Endothelial cell (in vitro differentiated cells): ENCODE measurements at places on chromosomes 6 and 20.

- no peak for DNase-seq
Measured at GRCh38 chr20:8780915-8781314, 288.0 kb upstream of the PLCB4 start.

GRCh38 chr6:133623621-133624020, 265.3 kb upstream of the TCF21 start:
- no peak for DNase-seq

DNA sequence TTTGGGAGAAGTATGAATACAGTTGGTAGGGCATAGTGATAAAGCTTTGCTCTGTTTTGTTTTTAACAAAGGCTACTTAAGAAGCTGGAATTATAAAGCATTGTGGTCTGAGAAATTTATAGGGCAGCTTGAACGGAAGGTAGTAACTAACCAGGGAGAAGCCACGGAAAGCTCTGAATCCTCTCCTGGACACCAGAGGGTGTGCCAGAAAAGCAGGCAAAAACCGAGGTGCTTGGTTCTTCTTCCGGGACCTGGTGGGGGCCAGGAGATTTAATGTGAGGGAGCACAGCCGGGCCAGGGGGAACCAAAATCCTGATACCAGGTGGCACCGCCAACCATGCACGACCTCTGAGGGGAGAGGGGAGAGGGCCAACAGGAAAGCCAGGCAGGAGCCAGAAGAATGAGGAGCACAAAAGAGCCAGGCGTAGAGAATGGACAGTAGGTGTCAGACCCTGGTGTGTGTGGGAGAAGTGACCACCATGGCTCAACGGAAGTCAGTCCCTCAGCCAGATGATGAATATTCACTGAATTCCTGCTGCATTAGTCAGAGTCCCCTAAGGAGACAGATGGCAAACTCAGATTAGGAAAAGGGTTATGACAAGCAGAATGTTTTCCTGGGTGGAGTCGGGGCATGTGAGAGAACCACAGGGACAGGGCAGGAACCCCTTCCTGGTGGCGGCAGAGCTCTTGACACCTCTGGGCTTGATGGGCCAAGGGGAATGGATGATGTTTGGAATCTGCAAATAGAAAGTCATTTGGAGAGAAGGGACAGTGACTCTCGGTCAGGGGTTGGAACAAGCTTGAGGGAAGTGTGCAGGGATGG, 262.3 kb downstream of the ZNF217 start:
- DNase-seq = no peak

- no peak for DNase-seq
Measured at GRCh38 chr20:31857861-31858759, 12.2 kb downstream of the DUSP15 start.

- DNase-seq = no peak
Measured at GRCh38 chr20:47985092-47985850, 200.0 kb upstream of the SULF2 start.

- no peak for DNase-seq
Measured at GRCh38 chr20:57711826-57712225, 2.0 kb upstream of the PMEPA1 start.

GRCh38 chr6:69279805-69280204, 517.0 kb downstream of the LMBRD1 start:
- no peak for DNase-seq

DNA sequence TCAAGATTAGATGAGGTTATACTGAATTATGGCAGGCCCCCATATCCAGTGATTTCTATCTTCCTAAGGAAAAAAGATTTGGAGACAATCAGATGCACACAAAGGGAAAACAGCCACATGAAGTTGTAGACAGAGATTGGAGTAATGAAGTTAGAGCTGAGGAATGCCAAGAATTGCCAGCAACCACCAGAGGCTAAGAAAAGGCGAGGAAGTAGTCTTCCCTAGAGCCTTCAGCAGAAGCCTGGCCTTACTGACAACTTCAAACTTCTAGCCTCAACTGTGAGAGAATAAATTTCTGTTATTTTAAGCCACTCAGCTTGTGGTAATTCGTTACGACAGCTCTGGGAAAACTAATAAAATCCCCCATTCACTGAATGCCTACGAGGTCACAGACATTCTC, 473.9 kb downstream of the COL12A1 start:
- no peak for DNase-seq

DNA sequence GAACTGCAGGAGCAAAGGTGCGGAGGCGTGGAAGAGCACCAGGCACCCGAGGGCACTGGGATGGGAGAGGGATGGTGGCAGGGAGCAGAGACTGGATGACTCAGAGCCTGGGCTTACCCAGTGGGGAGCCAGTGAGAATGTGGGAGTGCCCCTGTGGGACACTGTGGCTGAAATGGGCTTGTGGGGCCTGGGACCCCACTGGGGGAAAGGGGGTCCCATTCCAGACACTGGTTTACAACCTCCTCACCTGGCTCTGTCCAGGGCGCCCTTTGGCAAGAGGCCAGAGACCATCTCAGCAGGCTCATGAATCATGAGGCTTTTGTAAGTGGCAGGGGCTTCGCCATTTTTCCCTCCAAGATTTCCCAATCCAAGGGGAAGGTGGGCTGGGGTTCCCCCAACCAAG, 124.0 kb upstream of the MAFB start:
- no peak for DNase-seq

DNA sequence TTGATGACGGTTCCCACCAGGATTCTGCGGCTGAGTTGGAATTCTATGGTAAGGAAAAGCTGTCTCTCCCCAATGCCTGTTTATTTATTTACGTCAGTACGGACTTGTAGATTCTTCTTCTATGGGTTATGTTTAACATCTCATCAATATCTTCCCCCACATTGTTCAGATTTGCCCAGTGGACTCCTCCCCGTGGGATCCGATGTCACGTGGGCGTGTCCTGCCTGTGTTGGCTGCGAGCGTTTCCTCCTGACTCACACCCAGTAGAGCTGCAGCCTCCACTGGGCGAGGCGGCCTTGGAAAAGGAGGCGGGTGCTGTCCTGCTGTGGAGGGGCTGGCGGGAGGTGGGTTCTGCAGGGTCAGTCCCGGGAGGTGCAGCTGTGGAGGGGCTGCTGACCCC, 46.8 kb upstream of the SLCO4A1 start:
- DNase-seq = no peak

GRCh38 chr6:123402052-123402451, 234.7 kb downstream of the TRDN start:
- DNase-seq = no peak

DNA sequence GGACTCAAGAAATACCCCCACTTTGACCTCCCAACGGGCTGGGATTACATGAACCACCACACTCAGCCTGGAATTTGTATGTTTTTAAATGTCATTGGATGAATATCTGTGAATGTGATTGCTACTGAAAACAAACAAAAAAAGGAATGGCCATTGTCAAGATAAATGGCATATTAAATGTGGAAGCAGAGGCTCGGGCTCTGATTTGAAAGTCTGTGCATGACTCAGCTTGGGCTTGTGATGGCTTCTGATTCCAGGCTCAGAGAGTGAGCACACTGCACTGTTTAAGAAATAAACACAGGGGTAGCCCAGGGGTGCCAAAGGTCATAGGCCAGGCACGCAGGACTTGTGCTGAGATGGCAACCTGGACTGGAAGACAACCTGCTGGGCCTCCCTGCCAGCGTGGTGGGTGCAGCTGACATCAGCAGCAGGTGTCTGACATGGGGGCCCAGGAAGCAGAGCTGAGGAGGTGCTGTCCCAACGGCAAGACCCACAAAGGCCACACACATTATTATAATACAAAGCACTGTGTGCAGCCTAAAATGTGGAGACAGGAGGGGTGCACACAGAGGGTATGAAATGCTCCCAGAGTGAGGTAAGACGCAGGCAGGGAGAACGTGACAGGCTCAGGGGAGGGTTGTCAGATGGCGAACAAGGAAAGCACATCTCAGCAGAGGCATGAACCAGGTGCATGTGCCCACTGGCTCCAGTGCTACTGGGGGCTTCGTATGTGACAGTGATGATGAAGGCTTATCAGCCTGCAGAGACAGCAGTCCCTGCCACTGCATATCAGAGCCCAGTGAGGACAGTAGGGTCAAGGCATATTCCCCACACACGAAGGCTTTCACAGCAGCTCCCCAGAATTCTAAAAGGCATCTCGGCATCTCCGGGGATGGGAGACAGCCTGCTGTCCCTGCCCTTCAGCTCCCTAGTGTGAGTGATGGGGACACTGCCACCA, 169.4 kb downstream of the SYNDIG1 start:
- DNase-seq = no peak

GRCh38 chr20:15387228-15387627, 1049.8 kb upstream of the FLRT3 start:
- DNase-seq = no peak

DNA sequence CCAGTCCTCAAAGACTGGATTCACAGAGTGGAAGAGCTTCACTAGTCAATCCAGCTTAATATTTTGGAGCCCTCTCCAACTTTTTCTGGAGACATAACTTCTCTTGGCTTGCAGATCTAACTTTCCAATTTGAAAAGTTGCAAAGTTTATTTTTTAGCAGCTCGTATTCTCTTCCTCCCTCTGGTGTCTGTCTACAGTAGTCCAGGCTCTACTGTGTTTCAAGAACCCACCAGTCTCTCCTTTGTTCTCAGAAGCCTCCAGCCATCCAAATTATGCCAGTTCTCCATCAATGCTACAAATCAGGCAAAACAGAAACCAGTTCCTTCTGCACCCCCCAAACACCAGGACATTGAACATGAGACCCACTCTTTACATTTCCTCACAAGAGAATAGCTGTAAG, 376.1 kb upstream of the OPRM1 start:
- no peak for DNase-seq

DNA sequence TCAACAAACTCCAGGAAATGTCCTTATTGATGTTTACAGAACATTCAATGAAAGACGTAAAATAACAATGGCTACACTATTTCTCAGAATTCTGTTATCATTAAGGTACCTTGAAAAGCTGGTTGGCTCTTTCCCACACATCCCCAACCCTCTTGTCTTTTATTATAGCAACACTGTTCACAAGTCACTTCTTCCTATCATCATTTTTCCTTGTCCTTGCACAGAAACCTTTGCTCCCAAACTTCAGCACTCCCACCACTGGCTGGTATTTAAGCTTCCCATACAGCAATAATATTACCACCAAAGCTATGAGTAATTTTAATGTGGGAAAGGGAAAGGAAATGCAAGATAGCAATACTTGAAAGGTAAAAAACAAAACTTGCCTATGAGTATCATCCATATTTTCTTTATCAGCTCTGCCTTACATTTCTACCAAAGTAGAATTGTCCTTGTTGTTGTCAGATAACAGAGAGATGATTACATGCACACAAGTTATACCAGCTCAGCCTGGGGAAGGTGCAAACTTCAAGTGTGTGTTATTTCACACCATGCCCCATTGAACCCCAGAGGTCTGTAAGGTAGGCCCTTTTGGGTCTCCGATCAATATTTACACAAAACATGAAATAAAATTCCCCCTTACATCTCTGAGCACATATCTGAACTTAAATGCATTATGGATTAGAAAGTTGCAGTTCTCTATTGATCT, 32.2 kb downstream of the ARHGAP18 start:
- no peak for DNase-seq

DNA sequence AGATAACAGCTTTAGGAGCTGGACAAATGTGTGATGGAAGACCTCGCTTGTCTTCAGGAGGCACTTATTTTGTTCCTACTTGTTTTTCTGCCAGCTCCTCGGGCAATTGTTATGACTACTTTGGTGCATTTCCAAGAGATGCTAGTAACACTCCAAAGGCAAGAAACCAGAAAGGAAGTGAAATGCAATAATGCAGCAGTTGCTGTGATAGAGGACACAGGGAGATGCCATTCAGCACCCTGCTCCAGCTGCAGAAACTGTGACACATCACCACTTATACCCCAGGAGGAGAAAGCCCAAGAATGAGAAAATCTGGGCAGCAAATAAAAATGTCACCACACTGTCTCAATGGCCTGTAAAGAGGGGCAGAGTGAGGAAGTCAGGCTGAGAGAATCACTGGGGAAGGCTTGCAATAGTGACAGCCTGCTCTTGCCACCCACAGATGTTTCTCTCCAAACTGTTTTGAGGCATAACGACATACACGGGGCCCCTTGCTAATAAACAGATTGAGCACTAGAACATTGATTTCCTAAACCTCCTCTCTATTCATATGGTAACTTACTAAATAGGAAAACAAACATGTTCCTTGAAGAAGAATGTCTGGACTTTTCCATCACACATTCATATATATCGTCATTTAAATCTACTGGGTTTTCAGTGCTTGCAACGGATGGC, 231.0 kb upstream of the PRND start:
- DNase-seq = no peak

DNA sequence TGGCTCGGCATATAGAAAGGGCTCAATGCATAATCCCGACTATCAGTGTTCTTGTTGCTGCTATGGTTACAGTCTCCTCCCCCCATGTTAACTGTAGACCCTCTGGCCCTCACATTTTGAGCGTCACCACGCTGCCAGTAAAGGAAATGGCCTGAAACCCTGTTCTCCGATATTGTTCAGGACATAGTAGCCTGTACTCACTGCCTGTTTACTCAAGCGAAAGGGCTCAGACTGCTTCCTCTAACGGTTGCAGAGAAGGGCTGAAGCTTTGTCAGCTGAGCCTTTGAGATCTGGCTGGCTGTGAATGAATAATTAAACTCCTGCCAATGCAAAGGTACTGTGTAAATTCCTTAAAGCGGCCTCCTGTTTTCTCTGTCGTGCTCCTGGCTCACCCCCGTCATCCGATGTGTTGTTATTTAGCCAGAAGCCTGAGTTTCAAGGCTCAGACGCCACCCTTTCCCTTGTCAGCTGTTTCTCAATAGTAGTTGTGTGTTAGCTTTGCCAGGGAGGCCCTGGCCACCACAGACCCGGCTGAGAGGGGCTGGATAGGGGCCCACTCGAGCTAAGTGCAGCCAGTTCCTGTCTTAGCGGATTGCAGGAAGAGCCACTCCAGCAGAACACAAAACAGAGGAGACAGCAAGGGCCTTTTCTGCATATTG, 31.2 kb upstream of the RALGAPA2 start:
- peak; percentile 60 for DNase-seq

DNA sequence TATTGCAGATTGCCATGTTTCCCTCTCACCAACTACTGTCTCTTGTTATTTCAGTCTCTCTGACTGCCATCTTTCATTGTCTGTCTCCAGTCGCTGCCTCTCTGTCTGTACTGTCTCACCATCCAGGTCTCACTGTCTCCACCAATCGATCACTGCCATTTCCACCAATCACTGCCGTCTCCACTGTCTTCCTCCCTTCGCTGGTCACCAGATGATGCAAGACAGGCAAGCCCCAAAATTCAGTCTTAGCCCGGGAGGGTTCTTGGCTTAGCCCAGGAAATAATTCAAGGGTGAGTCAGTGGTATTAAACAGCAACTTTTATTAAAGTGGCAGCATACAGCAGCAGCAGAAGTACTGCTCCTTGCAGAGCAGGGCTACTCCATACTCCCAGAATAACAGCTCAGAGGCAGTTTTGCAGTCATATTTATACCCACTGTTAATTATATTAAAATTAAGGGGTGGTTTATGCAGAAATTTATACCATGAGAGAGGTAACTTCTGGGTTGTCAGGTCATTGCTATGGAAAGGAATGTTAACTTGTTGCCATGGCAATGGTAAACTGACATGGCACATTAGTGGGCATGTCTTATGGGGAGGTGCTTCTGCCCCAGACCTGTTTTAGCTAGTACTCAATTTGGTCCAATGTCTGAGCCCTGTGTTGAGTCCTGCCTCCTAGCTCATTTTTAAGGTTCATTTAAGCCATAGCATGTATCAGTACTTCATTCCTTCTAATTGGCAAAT, 23.0 kb upstream of the ECHDC1 start:
- DNase-seq = no peak
